ENCODE measurements at places on chromosomes 11 and 22.

DNA sequence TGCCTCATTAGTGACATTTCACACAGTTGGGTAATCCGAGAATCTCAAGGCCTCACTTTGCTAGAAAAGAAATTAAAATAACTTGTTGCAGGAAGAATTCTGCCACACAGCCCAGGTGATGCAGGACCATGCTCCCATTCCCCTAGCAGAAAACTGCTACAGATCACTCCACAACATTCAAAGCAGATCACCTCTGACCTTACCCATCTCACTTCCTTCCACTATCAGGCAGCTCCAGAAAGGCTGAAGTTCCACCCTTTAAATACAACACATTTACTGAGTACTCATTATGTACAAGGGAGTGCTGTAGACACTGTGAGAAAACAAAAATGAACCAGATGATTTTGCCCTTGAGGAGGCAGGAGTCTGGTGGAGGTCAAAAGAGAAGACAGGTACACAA is 231.0 kb downstream of the TTC28 start:
- DNase-seq: no peak

GRCh38 chr22:29032584-29032983 is 29.0 kb downstream of the C22orf31 start:
- no peak for DNase-seq

DNA sequence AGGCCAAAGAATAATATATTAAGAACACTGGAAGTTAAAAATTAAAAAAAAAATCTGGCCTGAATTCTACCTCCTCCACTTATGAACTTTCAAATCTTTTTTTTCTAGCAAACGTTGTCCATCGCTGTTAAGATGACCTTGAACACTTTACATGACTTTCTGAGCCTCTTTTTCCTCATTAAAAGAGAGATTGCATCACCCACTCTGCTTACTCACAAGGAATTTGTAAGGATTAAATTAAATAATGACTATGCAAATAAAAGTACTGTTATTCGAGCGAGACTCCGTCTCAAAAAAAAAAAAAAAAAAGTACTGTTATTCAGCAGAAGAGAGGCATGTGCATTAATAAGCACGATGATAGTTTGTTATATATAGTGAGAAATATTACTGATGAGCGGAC is 285.1 kb upstream of the CCDC90B start:
- no peak for DNase-seq

DNA sequence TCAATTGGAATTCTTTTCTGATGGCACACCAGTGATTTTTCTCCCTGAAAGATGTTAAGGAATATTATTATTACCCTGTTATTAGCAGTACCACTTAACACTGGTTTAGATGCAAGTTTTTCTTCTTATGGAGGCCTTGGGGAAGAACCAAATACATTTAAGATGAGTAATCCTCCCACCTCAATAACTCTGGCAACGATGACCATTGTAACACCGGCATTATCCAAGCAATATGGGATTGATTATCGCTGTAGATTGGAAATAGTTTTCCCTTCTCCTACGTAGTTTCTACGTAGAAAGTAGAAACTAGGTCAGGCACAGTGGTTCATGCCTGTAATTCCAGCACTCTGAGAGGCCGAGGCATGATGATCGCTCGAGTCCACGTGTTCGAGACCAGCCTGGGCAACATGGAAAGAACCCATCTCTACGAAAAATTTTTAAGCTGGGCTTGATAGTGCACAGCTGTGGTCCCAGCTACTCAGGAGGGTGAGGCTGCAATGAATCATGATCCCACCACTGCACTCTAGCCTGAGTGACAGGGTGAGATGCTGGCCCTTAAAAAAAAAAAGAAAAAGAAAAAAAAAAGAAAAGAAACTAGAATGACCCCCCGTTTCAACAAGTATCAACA is 45.5 kb downstream of the PACSIN2 start:
- DNase-seq: no peak

- DNase-seq: no peak
Measured at GRCh38 chr22:44419429-44419828, 78.6 kb downstream of the RTL6 start.

- no peak for DNase-seq
Measured at GRCh38 chr11:68872216-68873003, 30.7 kb upstream of the CPT1A start.

- DNase-seq: no peak
Measured at GRCh38 chr11:36230779-36231699, 58.2 kb downstream of the COMMD9 start.

- DNase-seq: no peak
Measured at GRCh38 chr22:48799227-48799970, 1028.3 kb downstream of the BRD1 start.

DNA sequence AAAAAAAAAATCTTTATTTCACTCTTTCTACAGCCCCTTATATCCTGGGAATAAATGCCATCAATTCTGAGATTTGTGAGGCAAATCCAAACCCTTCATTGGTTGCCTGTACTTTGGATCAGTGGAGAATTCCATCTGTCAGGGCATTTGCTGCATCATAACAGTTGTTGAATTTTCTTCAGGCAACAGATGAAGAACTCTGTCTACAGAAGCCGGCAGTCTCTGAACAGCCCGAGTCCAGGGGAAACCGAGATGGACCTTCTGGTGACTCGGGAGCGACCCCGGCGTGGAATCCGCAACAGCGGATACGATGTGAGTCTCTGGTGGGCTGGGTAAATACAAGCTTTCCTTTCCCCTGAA is 82.3 kb downstream of the C11orf91 start:
- DNase-seq: no peak

Measured in NT2/D1 (cell line).